Stimulated activated CD8-positive, alpha-beta memory T cell treated with anti-CD3 and anti-CD28 coated beads, Interleukin-7, amount 100 ng/mL, for 1 hour (primary cell): ENCODE measurements at places on chromosomes 2 and 18.

GRCh38 chr2:223222397-223222796 is 170.4 kb downstream of the KCNE4 start:
- no peak for DNase-seq

DNA sequence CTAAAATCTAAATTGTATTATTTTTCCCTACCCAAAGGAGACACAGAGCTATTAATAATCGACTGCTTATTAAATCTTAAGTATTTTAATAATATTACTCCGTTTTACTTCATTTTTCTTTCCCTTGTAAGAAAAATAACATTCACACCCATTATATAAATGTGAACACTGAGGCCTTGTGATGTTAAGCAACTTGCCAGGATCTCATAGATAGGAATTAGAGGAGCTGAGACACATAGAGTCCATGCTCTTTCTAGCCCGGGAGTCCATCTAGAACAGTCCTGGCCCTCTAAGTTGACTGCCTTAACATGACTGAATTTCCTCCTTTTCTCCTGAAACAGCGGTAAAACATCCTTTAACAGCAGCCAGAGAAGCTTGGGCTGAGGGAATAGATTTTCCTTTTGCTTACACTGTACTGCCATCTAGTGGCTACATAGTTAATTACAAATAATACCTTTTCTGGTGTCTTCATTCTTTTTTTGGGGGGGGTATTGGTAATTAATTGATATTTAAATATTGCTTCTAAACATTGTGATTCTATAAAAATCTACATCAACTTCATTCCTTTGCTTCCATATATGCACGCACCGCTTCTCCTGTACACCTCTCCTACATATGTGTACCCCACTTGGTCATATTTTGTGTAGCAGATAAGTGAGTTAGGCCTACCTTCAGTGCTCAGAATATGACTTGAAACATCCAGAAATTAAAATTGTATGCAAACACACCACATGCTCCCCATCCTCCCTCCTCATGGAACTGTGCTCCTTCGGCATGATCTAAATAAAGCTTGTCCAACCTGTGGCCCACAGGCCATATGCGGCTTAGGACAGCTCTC is 125.8 kb upstream of the HNMT start:
- DNase-seq, result no peak

GRCh38 chr2:68824831-68825230 is 46.4 kb downstream of the BMP10 start:
- no peak for DNase-seq

DNA sequence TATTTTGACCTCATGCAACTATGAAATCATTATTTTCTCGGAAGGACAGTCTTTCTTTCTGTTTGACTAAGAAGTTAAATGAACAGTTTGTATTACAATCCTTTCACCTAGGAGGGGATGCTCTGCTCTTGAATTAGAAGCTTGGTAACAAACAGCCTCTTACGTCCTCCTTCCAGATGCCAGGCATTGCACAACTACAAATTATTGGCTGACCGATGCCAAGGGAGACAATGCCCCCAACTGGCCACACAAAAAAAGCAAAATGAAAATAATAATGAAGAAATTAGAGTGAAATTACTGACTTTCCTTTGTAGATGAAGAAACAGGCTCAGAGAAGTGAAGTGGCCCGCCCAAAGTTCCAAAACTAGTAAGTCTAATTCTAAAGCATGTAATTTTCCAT is 177.9 kb downstream of the CYRIA start:
- DNase-seq, result no peak

DNA sequence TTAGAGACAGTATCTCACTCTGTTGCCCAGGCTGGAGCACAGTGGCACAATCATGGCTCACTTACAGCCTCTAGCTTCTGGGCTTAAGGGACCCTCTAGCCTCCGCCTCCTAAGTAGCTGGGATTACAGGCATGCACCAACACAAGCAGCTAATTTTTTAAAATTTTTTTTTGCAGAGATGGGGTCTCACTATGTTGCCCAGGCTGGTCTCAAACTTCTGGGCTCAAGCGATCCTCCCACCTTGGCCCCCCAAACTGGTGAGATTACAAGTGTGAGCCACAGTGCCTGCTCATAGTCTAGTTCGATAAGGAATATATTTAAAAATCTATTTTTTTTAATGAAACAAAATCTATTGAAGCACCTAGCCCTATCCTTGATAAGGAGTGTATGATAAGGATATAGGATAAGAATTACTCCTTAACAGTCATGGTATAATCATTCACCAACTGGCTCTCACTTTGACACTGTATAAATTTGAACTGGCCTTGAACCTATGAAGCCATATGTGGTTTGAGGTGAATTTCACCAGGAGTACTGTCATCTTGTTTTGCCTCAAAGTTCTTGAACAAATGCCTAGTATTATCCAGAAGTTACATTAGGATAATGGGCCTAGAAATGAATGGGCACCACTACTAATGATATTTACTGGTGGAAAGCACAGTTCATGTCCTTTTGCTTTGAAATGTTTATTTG is 71.1 kb downstream of the EXOC6B start:
- no peak for DNase-seq

GRCh38 chr18:76932026-76932819 is 109.9 kb downstream of the ZNF236 start:
- DNase-seq, result no peak

GRCh38 chr18:44586782-44587524 is 93.7 kb upstream of the SETBP1 start:
- no peak for DNase-seq

DNA sequence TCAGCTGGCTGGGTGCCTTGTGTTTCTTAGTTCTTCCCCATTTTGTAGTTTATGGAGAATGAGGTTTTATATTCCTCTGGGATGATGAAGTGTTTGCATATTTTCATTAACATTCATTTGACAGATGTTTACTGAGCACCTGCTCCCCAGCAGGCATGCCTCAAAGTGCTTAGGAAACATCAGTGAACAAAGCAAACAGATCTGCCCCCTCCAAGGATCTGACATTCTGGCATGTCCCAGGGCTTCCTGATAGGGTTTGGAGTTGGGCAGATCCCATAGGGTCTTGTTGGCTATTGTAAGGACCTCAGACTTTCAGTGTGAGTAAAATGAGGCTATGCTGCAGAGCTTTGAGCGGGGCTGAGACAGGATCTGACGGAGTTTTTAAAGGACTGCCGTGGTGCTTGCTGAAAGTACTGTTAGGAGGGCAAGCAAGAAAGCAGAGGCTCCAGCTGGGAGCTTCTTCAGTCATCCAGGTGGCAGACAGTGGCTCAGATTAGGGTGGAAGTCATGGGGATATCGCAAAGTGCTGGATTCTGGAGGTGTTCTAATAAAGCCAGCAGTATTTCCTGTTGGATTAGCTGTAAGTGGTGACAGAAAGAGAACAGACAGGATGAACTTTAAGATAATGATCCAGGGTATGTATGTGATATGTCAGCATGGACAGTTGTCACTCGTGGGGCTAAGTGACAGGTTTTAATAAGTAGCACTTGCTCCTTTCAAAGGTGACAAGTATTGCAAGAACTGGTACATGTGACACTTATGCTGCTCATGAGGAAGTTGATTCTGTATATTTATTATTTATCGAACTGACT is 11.3 kb upstream of the IAH1 start:
- no peak for DNase-seq
